ENCODE measurements at places on chromosomes 4 and X. TPM values are rescaled to one million over a fixed set of nuclear protein-coding genes. Genes with fewer than 3 reads are reported as not detected.
A peak's percentile ranks its signal among the peaks of the same experiment; 100 is the strongest.

Gene TRIML2
- not detected for total RNA-seq

DNA sequence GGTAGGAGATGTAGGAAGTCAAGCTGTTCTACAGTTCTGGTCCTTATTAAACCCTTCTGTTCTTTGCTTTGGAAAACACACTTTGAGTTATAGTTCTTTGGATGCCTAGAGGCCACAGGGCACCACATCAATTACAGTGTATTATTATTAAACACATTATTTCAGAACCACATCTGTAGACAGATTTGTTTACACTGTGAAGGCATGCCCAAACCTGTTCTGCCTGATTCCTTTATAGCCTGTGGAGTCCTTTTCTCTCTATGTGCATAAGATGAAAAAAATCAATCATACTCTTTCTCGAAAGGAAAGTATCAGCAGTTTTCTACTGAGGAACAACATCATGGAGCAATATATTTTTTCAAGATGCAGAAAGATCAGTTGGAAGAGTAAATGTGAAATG is 371.3 kb upstream of the INTU start:
- no peak for DNase-seq

Gene PLA2G12A
- total RNA-seq = 10.2 TPM

DNA sequence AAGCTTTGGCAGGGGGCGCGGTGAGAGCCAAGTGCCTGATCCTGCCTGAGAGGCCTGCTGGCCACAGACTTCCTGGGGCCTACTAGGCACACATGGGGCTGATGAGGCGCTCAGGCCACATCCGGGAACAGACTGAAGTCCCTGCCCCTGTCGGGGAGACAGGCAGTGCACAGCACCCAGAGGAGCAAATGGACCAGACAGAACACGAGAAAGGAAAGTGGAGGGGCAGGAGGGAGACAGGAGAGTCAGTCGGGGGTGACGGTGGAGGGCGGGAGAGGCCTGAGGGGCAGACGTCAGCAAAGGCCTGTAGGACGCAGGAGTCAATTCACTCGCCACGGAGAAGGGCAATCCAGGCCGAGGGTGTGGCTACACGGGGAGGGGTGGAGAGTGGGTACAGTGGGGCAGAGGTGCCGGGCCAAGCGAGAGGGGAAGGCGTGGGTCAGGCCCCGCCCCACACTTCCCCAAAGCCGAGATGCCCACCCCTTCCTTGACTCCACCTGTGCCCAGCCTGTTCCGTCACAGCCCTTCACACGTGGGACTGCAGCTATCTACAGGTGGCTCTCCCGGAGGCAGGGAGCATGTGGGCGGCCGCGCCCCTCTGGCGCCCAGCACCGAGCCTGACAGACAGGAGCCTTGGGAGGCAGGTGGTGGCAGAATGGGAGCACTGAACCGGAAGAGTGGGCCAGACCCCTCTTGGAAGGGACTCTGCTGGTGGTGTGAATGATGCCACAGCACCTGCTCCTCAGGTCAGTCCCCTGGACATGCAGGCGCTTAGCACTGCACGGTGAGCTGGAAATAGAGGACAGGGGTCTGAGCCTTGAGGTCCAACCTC is 20.5 kb downstream of the NOP14 start:
- DNase-seq = no peak

DNA sequence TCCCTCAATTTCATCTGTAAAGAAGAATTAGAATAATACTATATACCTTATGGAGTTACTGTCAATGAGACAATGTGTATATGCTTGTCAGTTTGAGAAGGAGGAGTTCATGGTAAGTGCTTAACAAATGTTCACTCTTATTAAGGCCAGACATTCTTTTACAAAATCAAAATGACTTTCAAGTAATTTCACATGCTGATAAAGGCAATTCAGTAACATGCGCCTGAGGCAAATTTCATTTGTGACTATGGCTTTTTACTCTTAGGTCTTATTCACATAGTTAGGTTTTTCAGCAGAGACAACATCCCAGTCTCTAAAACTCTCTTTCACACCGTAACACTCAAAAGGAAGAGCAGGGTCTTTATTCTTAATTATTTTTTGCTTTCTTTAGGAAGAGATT is 174.4 kb downstream of the CAMK2D start:
- no peak for DNase-seq

- DNase-seq = no peak
Observed at GRCh38 chr4:85774000-85774399, 299.1 kb downstream of the ARHGAP24 start.

DNA sequence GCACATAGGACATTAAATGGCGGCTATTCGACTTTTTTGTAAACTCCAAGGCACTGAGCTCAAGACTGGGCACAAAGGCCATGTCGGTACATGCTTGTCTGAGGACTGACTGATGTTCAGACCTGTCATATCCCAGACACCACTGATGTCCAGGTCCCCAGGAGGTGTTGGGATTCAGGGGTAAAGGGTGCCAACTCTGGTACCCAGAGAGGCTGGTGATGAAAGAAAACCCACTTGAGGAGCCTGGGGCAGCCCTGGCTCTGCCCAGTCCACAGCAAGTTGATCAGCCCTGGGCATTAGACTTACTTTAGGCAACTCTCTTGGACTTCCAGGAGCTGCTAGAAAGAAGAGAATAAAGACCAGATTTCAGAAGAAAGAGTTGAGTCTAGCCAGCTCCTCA is 18.7 kb downstream of the SASH3 start:
- no peak for DNase-seq

Gene CNGA2
- total RNA-seq = not detected

Gene EPHA5
- not detected for total RNA-seq

- DNase-seq = no peak
Observed at GRCh38 chr4:73406548-73406875, 2.4 kb downstream of the ALB start.

Gene PRKG2
- 0.33 TPM for total RNA-seq

Gene FGF13
- not detected for total RNA-seq

DNA sequence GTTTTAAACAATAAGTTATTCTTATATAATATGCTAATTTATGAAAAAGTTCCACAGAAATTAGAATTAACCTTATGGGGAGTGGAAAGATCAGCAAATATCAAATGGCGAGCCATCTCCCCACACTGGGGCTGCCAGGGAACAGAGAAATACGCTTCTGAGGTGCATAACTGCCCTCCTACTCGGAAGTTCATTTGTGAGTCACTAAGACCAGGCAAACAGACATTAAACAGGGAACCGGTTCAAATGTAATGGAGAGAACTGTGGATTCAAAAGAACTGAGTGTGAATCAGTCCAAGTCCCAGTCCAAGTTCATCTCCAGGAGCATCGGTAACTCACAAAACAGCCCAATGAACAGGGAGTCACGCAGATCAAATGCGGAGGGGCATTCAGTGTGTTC is 11.4 kb upstream of the S100G start:
- DNase-seq = no peak

Gene SYTL4
- not detected for total RNA-seq

GRCh38 chrX:136200466-136200865 is 50.7 kb downstream of the MAP7D3 start:
- peak; percentile 17 for DNase-seq

- no peak for DNase-seq
Observed at GRCh38 chr4:93396272-93396671, 432.3 kb upstream of the ATOH1 start.

Measured in CD8-positive, alpha-beta T cell (primary cell).